ENCODE measurements at places on chromosomes 13 and 19. TPM values are rescaled to one million over a fixed set of nuclear protein-coding genes. Genes with fewer than 3 reads are reported as not detected.

GRCh38 chr13:95136638-95137037, 164.6 kb downstream of the ABCC4 start:
- no peak for DNase-seq

DNA sequence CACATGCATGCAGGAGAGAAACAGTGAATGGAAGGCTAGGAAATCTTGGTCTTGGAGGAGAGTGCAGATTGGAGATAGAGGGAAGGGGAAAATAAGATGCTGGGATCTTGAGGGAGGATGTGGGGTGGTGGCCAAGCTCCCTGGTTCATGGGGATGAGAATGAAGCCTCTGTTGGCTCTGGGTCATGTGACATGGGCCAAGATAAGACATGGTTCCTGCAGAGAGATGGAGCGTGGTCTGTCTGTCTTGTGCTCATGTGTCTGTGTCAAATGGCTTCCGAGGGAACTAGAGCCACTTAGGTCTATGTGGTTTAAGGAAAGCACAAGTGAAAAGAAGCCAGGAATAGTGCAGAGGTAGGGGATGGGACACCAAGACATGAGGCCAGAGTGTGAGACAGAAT, 30.8 kb upstream of the FFAR2 start:
- DNase-seq, result no peak

DNA sequence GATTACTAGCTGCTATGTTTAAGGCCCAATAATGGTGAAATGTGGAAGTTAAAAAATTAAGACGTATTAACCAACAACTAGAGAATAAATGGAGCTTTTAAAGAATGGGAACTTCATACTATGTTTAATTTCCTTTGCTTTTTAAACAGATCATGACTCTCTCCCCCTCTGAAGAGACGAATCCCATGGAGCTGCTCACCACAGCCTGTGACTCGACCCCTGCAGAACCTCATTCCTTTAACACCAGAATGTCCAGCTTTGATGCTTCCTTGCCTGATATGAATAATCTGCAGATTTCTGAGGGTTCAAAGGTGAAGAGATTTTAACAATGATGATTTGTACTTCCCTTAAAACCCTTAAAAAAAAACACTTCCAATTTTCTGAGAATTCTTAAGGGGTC, 53.0 kb downstream of the ZAR1L start:
- peak; percentile 39 for DNase-seq

DNA sequence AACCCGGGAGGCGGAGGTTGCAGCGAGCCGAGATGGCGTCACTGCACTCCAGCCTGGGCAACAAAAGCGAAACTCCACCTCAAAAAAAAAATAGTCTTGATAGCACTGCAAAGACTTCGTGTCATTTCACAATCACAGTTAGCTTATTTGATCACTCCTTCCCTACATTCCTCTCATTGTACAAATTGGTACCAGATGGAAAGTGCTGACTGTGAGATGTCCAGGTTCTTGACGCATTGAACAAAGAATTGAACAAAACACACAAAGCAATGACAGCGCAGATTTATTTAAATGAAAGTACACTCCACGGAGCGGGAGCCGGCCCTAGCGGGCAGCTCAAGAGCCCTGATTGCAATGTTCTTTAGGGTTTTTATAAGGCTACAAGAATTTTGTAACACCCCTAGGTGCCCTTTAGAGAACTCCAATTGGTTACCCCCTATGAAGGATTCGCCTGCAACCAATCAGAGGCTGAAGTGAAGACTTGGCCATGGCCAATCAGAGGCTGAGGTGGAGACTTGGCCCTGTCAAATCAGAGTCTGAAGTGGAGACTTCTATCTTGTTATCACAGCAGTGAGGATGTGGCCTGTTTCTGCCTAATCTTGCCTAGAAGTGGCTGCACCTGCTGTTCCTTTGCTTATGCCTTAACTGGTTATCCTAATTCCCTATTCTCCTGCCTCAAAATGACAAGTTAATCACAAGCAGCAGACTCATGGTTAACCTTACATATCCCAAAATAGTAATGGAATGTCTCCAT, 16.7 kb downstream of the ZNF556 start:
- no peak for DNase-seq

DNA sequence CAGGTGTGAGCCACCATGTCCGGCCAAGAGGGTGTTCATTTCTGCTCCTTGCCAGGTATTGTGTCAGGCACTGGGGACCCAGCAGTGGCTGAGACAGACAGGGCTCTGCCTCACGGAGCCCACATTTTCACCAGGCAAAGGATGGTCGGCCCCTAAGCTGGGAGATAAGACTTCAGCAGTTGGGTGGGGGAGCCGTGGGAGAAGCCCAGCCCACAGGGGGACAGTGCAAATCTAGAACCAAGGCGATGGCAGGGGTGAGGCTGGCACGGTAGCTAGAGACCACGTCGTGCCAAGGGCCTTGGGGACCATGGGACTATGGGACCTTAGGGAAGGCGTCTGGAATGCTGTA, 8.3 kb downstream of the LSR start:
- DNase-seq, result no peak

DNA sequence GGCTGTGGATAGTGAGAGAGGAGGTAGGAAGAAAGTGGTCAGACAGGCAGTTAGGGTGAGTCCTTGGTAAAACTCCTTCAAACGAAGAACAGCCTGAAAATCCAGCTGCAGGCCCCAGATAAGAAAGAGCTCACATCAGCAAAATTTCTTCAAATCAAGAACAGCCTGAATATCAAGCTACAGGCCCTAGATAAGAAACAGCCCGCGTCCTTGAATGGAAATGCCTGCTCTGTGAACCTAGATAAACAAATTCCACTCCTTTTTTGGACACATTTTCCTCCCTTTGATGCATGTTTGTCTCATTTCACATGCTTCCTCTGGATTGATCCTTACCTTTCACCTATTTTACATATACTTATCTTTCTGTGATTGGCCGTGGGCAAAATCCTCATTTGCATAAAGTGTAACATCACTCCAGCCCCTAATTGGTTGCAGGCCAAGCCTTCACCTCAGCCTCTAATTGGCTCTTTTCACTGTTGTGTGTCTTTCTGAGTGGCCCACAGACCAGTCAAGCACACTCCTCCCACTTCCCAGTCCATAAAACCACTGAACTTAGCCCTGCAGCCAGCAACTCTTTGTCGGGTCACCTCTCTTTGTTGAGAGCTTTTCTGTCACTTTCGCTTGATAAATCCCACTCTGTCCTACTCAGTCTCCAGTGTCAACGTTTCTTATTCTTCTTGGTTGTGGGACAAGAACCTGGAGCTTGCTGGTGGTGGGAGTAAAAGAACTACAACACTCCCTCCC, 6.0 kb upstream of the SULT2A1 start:
- no peak for DNase-seq

GRCh38 chr13:112693831-112694497, 4.1 kb downstream of the ATP11A start:
- peak; percentile 90 for DNase-seq

DNA sequence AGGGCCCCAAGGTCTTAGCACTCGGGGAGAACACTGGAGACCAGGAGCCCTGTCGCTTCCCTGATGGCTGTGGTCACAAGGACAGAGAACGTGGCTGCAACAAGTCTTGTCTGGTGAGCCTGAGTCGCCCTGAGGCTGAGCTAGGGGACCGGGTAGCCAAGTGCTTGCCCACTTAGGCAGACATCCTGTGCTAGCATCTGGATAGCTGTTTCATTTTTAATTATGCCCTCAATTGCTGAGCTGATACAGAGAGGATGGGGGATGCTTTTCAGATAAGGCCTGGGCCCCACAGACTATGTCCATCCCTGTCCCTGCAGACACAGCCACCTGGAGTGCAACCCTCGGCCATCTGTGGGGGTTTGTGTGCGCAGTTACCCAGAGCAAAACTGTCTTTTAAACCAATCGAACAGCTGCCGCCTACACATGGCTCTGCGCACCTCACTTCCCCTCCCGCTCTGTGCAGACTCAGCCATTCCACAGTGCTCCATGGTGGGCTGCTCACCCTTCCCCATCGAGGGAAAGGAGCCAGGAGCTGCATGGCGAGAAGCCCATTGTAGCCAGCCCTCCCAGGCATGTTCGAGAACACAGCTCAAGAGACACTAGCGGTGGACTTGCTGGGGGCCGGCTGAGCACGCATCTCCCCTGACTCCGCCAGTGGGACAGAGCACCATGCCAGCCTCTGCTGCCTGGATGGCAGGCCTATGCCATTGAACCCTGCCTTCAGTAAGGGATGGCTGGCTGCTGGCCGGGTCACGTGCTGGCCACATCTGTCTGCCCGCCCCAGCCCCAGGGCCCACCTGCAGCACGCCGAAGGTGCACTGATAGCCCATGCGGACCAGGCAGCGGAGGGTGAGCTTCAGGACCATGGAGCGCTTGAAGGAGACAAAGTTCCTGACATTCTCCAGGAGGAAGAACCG, 19.4 kb upstream of the EIF3G start:
- DNase-seq, result no peak

The KCNK6 gene
- 2.7 TPM for total RNA-seq

Measured in IMR-90 (cell line).